Ascending aorta (tissue), 2 donors: ENCODE measurements at places on chromosomes 13 and 19.
A peak's percentile ranks its signal among the peaks of the same experiment; 100 is the strongest.

DNA sequence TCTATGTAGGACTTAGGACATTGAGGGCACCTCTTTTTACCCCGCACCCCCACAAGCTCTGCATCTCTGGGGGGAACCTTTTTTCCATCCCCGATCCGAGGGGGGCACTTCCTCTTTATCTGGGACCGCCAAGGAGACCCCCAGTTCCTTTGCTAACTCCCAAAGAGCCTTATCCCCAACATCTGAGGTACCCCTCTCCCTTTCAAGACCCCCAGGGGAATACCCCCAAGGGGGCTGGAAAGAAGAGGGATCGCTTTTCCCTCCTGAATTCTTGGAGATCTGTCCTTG is 1.1 kb downstream of the TNFSF9 start:
- H3K36me3 ChIP-seq: no peaks in the 10 kb centered on the region
- DNase-seq: no peak
- no peak overlapping the region for H3K27ac ChIP-seq

DNA sequence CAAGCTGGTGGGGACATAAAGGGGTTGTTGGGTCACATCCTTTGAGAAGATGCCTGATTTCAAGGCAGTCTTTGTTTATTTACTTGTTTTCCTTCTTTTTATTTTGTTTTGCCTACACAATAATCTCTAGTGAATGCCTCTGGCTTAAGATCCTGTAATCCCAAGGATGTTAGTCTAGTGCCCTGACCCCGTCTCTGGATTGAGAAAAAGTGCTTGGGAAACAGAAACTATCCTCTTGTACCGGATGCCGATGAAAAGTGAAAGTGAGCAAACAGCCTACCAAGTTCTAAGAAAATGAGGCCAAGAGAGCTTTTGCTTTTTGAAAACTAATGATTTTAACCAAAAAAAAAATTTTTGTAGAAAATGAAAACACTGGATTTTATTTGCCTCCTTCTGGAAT is 42.1 kb upstream of the C1QTNF9 start:
- H3K36me3 ChIP-seq: no peaks in the 10 kb centered on the region
- H3K4me1 ChIP-seq: no peaks in the 10 kb centered on the region
- H3K4me3 ChIP-seq: peak overlapping the region; percentile 19
- peak overlapping the region; percentile 41 for H3K27ac ChIP-seq
- no peaks in the 10 kb centered on the region for H3K27me3 ChIP-seq

DNA sequence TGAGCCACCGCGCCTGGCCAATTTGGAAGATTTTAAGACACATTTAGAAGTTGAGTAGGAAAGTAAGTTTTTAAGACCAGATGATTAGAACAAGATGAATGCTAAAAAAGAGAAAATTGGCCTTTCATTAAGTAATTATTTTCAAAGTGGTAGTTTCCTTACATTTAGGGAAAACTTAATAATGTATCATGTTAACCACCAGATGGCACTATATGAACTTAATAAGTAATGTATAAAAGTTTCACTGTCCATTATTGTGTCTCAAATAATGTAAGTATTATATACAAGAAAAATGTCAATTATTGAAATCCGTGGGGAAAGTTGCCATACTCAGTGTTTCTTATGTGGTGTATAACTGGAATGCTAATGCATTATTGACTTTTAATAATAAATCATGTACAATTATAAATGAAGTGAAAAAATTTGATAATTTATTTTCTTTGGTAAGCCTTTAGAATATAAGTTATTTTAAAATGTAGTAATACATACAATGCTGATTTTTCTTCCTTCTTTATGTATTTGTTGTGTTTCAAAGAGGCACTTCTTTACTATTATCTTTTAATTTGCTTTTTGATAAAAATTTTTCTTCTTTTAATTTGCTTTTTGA is 29.2 kb downstream of the COG6 start:
- no peaks in the 10 kb centered on the region for H3K4me1 ChIP-seq
- no peak overlapping the region for H3K27ac ChIP-seq
- H3K27me3 ChIP-seq: no peaks in the 10 kb centered on the region
- no peak for DNase-seq
- peaks cover 29% of the 10 kb centered on the region for H3K36me3 ChIP-seq
- no peak overlapping the region for H3K4me3 ChIP-seq

DNA sequence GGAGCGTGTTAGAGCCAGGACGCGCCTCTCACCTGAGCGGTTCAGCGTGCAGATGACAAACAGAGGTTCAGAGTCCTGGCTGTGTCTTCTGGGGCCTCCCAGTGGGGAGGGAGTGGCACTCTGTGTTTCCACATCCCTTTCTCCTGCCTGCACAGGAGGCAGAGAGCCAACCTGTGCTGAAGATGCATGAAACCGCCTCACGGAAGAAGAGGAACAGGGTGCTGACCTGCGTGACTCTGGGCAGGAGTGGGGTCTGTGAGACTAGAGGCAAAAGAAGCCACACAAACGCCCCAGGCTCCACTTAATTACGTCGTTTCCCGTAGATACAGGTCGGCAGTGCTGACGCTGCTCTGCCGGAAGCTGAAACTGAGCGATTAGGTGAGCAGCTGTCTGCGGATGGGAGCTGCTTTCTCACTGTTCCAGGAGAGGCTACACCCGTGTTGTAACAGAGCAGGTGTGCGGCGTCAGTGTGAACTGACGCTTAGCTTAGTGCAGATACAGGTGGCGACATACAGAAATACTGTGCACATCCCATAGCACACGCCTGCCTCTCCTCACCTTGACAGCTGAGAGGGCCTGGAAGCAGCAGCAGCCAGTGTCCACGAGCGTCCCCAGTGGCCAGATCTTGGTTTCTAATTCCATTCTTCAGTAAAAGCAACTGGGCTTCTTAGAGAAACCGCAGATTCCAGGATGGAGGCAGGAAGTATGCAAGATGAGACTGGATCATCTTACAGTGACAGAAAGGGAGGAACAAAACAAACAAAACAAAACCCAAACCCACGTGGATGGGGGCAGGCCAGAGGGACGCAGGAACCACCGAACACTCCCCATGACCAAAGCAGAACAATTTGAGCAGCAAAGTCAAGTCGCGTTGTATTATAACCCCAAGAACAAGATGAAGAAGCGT is 37.7 kb upstream of the MCF2L start:
- H3K27me3 ChIP-seq: no peaks in the 10 kb centered on the region
- no peak overlapping the region for H3K27ac ChIP-seq
- DNase-seq: no peak
- no peaks in the 10 kb centered on the region for H3K4me1 ChIP-seq
- H3K4me3 ChIP-seq: no peak overlapping the region
- H3K36me3 ChIP-seq: no peaks in the 10 kb centered on the region

GRCh38 chr19:7979011-7979410 is 26.4 kb downstream of the ELAVL1 start:
- H3K27me3 ChIP-seq: no peaks in the 10 kb centered on the region
- no peak for DNase-seq
- no peak overlapping the region for H3K27ac ChIP-seq
- peaks cover 78% of the 10 kb centered on the region for H3K36me3 ChIP-seq
- no peaks in the 10 kb centered on the region for H3K4me1 ChIP-seq

DNA sequence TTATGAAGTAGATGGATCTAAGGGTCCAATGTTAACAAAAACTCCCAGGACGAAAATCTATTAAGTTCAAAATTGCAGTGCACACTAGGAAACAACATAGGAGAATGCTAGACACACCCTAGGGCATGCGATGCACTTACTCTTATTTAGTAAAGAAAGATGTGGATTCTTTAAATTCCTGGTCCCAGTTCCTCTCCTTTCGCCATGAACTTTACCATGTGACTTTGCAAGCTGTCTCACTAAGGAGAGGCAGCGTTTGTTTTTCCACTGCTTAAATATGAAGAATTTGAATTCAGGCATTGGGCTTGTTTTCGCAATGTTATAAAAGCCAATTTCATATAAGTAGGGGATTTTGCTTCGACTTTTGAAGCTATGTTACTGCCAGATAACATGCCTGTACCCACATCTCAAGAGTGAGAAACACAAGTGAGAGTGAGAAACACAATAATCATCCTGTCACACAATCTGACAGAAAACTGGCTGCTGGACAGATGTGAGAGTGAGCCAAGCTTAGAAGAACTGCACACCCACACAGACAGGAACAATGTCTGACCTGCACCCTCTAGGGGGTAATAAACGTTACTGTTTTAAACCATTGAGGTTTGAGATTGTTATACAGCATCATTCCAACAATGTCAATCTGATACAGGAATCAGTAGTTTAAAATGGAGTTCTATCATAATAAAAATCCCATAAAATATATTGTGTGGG is 1308.4 kb downstream of the SLITRK5 start:
- peak overlapping the region; percentile 2 for H3K4me3 ChIP-seq
- no peak overlapping the region for H3K27ac ChIP-seq
- no peaks in the 10 kb centered on the region for H3K36me3 ChIP-seq
- no peaks in the 10 kb centered on the region for H3K27me3 ChIP-seq

DNA sequence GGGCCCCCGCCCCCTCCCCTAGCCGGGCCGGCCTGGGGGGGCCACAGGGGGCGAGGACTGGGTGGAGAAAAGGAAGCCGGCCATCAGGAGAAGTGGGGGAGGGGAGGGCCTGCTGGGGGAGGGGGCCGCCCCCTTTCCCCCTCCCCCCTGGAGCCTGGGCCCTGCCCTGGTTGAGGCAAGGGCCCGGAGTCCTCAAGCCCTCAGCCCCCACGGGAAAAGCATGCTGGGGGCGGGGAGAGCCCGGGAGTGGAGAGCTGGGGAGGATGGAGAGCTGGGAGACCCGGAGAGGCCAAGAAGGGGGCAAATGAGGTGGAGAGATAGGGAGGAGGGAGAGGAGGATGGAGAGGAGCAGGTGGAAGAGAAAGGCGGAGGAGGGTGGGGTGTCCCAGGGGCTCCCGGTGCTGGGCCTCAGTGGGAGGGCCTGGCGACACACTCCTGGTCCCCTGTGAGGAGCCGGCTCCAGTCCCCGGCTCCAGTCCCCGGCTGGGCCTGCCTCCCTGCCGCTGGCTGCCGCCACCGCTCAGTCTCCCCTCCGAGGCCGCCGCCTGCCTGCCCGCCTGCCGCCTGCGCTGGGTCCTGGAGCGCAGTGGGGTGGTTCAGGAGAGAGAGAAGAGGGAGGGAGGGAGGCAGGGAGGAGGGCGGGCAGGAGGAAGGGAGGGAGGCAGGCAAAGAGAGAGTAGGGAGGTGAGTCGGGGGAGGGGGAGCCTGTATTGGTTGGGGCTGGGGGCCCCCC is at the start of gene GRIK5:
Gene GRIK5 (minus strand): TSS at position 588 of the 733 bp plus-strand sequence. CDS start 4,436 bp downstream, outside the sequence.
- H3K4me1 ChIP-seq: no peaks in the 10 kb centered on the region
- peak; percentile 66 for DNase-seq
- H3K4me3 ChIP-seq: peak within 1 kb of the TSS; percentile 58

GRCh38 chr13:52371736-52372247 is 34.2 kb downstream of the THSD1 start:
- H3K4me1 ChIP-seq: no peaks in the 10 kb centered on the region
- H3K27ac ChIP-seq: no peak overlapping the region
- H3K4me3 ChIP-seq: no peak overlapping the region
- no peak for DNase-seq
